Placental pericyte (primary cell): ENCODE measurements at places on chromosomes 13 and 19. TPM values are rescaled to one million over a fixed set of nuclear protein-coding genes. Genes with fewer than 3 reads are reported as not detected.

The CARD8 gene
- total RNA-seq, result 13.1 and 32.8 TPM in 2 replicates

The ZNF578 gene
- total RNA-seq, result 3.6 and 4.2 TPM in 2 replicates

The IQCN gene
- total RNA-seq, result 0.57 and 1.1 TPM in 2 replicates

The NOVA2 gene
- under 0.01 TPM in 1 of 2 replicates, not detected in the other for total RNA-seq

The ZNF682 gene
- 0.86 and 1.5 TPM in 2 replicates for total RNA-seq

The VAV1 gene
- not detected in 2 replicates for total RNA-seq

The GAMT gene
- 35.0 and 41.1 TPM in 2 replicates for total RNA-seq
